Ecto neural progenitor cell (in vitro differentiated cells): ENCODE measurements at places on chromosomes 11 and 22.

DNA sequence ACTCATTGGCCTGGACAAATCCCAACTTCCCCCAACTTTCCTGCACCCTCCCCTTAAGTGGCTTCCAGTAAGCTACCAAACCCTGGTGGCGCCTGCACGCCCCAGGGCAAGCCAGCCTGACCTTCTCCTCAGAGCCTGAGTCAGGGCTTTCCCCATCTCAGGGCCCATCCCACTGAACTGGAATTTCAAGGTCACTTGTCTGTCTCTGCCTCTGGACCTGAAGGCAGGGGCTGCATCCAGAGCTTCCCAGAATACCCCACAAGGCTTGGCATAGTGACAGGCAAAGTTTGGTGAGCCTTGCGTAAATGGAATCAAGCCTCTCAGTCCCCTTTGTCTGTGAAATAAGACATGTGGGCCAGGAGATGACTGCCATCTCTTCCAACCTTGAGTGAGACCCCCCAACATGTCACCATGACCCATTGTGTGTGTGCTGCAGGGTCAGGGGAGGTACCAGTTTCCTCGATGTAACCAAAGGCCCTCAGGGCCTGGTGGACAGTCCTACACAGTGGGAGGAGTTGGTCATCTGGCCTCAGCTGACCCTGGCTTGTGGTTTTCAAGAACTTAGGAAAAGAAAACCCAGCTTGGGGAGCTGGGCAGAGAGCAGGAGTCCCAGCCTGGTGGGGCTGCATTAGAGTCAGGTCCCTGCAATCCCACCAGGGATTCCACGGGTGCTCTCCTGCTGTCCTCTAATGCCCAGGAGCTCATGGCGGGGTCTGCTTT lies 8.9 kb downstream of the ALX4 start:
- DNase-seq = no peak

- no peak for DNase-seq
These were observed 5.2 kb downstream of the SBF1 start for GRCh38 chr22:50469377-50470305.

DNA sequence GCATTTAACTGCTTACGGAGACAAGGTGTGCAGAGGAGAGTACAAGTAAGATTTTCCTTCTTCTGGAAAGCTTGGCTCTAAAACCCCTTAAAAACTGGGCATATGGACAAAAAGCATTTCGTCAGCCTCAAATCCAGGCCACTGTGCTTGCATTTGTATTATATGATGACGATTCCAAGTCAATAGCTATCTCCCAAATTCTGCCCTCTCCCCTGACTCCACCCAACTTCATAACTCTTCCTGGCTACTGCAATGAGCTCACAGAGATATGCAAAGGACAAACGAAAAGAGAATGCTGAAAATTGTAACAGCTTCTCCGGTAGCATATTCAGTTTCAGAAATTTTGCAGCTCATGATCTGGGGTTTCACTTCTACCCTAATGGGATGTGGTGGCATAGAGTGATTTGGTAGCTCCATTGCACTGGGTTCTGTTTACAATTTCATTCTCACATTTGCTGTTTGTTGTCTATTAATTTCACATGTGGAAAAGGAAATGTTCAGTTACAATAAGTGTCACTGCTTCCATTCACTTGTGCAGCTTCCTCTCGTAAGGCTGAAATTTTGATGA lies 45.6 kb upstream of the CHRM4 start:
- DNase-seq = no peak

DNA sequence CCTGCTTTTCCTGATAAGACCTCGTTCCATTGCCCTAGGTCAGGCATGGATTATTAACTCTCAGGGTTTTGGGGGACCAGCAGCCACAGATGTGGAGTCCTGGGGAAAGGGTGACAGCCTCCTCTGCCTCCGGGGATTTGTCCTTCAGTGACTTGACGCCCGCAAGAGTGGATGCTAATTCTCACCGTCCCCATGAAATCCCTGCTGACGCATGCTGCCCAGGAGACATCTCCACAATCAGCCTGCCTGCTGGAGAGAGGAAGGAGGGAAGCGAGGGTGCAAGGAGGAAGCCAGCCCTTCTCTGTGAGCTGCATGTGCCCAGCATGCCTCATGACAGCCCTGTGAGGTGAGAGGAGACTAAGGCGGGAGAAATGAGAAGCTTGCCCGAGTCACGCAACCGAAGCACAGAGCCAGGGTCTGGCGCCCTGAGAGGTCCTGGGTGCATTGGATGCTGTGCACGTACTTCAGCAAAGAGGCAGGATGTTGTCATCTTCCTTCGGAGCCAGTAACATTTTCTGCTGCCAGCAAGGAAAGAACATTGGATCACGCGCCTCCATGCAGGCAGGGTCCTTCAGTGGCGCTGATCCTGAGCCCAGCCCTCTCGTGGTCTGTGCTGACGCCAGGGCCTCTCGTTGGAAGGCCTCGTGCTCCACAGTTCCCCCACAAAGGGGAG lies 27.3 kb upstream of the KRTAP5-6 start:
- DNase-seq = no peak

- DNase-seq = no peak
These were observed 60.4 kb downstream of the BMAL1 start for GRCh38 chr11:13338019-13338426.

DNA sequence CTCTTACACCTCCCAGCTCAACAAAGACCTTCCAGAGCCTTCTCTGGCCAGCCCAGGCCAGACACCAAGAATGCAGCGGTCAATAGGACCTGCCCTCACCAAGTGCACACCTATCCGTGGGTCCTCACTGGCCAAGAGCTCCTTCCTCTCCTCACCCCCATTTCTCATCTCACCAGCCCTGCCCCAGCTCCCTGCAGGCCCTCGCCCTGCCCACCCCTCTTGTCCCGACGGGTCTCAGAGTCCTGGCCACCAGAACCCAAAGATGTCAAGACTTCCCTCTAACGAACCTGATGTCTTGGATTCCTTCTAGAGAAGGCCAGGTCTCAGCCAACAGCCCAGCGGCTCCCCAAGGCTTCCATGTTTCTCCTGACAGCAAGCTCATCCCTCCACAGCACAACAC lies 43.6 kb downstream of the IGF2 start:
- no peak for DNase-seq

GRCh38 chr11:67505605-67506396 lies 638 bp upstream of the PITPNM1 start:
- peak; percentile 89 for DNase-seq

DNA sequence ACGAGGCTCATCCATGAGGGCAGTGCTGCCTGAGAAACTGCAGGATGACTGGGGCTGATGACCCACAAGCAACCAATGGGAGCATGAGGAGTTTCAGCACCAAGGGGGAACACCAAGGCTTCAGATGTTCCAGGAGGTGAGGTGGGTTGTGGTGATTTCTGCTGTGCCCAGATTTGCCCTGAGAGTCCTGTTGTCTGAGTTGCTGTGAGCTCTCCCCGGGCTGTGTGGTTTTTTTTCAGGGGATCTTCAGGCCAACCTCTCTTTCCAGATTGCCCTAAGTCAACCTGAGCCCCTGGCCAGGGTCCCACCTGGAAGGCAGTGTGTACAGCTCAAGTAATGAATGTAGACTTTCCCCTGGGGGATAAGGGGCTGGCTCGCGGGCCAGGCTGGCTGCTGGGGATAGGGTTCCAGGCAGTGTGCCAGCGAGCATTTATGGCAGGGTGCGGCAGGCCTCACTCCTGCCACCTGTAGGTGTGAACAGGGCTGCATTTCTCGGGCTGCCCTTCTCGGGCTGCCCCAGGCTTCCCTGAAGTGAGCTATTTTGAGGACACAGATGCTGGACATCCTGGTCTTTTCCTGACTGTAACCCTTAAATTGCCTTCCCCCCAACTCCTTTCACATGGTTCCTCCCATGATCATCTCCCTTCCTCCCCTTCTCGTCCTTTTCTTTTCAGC lies 9.8 kb downstream of the SLC22A6 start:
- peak; percentile 64 for DNase-seq

DNA sequence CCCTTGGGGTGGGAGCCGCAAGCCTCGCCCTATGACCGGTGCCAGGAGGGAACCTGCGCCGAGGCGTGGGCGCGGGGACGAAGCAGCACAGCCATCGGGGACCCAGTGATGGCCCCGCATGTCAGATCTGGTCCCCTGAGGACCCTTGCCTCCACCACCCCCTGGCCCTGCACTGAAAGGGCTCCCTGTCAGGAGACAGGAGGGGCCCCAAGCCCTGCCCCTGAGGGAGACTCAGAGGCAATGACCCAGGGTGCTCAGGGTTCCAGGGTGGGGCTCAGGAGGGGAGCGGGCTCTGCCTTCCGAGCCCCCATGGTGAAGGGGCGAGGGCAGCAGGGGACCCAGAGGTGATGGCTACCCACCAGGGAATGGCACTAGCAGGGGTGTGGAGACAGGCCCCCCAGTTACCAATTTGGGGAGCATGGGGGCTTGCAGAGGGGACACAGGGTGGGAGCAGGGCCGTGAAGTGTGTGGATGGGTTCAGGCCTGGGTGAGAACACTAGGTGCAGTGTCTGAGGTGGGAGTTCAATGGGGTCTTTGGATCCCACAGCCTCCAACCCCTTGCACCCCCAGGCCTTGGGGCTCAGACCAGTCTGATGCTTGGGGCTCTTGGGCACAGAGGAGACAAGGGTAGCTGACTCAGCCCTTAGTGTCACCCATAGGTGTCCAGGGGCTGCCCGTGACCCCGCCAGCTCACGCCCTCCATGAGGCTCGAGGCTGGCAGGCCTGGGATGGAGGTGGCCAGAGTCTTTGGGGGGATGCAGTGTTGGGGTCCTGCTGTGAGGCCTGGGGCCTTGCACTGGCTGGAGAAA lies 499 bp downstream of the LRRC56 start:
- DNase-seq = peak; percentile 46

DNA sequence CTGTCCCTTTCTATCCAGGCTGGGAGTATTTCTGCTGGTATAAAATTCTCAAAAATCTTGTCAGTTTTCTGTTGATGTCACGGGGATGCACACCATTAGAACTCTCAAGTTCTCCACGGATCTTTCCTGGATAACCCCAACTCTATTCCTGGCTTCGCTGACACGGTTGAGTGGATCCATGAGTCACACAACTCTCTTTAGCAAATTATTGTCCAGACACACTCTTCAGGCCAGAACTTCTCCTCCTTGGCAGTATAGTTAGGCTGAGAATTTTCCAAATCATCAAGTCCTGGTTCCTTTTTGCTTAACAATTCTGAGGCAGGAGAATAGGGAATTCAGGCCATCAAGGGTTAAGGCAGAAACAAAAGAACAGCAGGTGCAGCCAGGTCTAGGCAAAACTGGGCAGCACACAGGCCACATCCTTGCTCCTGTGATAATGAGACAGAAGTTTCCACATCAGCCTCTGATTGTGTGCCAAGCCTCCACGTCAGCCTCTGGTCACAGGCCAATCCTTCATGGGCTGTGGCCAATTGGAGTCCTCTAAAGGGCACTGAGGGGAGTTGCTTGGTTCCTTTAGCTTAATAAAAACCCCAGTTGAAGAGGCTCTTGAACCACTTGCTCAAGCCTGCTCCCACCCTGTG lies 5.7 kb upstream of the ACAT1 start:
- DNase-seq = no peak

DNA sequence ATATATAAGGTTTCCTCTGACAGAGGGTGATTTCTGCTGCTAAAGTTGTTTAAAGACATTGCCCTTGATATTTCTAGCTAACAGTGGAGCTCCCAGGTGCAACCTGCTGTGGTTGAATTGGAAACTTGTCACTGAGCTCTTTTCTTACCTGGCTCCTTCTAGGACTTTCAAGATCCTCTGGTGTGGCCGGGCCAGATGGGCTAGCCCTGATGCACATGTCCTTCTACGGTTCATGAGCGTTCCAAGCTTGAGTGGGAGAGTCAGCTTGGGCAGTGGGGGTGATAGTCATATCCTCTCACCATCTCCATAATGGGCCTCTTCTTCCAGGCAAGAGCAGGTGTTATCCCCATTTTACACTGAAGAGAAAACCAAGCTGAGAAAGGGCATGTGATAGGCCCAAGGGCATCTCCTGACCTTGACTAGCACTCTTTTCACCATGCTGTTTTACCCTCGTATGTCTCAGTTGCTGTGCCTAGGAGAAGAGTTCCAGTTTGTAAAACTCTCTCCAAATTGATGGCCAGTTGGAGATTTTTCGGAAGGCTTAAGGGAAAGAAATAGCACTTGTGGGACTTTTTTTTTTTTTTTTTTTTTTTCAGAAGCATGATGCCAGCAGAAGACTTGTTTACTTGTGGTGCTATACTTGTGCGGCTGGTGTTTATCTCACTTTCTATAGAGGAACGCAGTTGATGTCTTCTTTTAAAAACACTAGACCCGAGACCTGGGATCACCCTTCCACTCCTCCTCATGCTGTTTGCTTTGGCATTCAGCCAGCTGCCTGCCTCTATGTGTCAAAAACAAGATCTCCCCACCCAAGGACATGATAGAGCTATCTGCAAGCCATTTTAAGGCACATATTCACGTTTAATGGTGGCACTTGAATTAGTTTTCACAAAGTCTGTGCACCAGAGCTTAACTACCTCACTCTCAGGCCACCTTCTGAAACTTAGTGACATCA lies 32.6 kb downstream of the TEAD1 start:
- DNase-seq = no peak

GRCh38 chr11:121671283-121672168 lies 218.8 kb upstream of the SORL1-AS1 start:
- DNase-seq = no peak

DNA sequence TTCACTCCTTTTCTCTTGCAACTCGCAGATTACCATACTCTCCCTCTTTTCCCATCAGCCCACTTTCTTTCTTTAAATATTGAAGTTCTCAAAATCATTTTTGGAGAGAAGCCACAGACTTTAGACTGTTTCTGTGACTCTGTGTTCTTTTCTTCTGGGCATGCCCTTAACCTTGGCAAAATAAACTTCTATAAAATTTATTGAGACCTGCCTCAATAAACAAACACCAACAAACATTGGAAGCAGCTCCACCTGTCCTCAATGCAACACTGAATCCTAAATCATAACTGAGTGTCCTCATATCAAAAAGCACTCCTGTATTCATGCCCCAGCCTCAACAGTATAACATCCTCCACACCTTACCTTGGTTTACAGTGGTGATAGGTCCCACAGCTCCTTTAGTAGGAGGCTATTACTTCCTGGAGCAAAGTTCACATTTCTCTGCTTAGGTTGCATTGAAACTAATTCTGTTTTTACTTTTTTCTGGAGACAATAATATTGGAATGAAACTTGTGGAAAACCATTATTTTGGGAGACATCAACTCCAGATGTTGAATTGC lies 320.0 kb upstream of the LRRC4C start:
- DNase-seq = no peak

DNA sequence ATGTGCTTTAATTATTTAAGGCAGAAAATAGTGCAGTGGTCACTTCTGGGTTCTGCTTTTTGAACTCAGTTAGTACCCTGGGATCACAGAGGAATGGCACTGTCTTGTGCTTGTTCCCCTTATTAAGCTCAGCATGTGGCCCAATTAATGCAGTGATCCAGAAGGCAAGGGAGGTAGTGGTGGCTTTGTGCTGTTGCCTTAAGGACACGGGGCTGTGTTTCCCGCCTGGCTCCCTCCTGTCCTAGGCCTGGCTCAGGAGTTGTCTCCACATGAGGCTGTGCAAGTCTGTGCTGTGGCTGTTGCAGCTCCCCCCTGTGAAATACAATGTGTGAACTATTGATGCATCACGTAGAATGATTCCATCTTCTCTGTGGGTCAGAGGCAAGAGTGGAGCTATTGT lies 49.2 kb upstream of the CABP7 start:
- DNase-seq = peak; percentile 61

GRCh38 chr11:3989276-3989920 lies 105.2 kb upstream of the RRM1 start:
- DNase-seq = no peak

GRCh38 chr22:23415490-23415851 lies 164.6 kb downstream of the IGLL1 start:
- DNase-seq = no peak
